ENCODE measurements at places on chromosomes 2 and 18.
A peak's percentile ranks its signal among the peaks of the same experiment; 100 is the strongest.

- no peak for DNase-seq
Observed at GRCh38 chr2:105394951-105395611, 3.8 kb downstream of the FHL2 start.

- DNase-seq: no peak
Observed at GRCh38 chr18:76452357-76452756, 42.7 kb downstream of the ZNF516 start.

DNA sequence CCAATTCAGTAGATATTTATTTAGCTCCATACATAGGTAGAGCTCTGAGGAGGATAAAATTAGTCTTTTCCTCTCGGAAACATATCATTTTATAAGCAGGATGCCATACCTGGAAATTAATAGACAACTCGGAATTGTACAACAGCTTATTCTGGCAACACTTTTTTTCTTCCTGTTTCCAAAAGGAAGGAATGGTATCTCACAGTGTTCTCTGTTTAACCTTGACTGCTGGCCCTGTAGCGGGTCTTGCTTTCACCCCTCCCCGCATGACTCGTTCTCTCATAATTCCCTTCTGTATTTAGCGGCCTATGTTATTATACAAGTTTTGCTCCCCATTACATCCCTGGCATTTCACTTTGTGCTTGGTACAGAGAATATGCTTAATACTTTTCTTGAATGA is 2.5 kb upstream of the KYNU start:
- DNase-seq: no peak

GRCh38 chr2:47782381-47782670 is 619 bp upstream of the MSH6 start:
- DNase-seq: no peak

GRCh38 chr2:73980566-73980965 is 4.1 kb upstream of the TET3 start:
- DNase-seq: no peak

DNA sequence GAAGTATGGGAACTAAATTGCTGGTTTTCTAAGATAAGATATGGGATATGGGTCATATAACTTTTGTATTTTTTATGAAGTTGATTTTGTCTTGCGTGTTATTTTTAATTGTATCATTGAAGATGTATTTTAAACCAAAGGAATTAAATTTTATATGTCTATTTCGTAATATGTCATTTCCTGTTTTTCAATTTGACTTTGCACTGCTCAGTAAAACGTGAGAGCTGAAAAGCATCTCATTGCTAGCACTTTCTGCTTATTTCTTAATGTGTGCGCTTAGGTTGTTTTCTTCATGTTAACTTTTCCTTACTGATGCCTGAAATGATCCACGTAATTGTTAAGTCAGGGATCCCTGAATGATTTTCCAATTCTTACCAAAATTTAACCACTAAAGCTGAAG is 41.2 kb upstream of the KLF11 start:
- no peak for DNase-seq

DNA sequence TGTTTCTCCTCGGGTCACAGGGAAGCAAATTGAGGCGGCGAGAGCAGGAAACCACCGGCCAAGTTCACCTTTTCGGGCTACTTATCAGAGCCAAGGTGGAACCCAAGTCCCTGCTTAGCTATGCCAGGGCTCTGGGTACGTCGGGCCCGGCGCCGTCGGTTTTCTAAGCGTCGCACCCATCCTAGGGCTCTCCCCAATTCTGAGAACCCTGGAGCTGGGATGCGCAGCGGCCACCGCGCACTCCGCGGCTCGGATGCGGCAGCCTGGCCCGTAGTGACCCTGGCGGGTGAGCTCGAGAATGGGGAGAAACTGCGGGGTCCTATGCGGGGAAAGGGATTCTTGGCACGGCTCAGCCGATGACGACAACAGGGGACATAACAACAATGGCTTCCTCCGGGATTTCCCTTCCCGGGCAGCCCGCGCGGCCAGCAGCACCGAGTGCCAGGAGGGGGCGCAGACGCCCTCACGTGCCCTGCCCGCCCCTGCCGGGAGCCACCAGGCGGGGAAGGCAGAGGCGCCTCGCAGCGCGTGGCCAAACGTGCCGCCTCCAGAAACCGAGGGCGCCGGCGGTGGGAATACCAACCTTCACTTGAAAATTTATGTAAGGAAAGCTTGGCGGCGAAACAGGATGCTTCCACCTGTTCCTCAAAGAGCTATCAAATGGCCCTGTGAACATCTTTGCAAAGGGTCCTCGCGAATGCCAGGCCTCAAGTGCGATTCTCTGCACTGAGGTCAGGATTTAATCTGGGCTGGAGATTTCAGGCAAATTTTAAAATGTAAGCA is 2.1 kb upstream of the SLC30A3 start:
- DNase-seq: peak; percentile 16

GRCh38 chr2:204145263-204145751 is 208.7 kb downstream of the ICOS start:
- peak; percentile 58 for DNase-seq

DNA sequence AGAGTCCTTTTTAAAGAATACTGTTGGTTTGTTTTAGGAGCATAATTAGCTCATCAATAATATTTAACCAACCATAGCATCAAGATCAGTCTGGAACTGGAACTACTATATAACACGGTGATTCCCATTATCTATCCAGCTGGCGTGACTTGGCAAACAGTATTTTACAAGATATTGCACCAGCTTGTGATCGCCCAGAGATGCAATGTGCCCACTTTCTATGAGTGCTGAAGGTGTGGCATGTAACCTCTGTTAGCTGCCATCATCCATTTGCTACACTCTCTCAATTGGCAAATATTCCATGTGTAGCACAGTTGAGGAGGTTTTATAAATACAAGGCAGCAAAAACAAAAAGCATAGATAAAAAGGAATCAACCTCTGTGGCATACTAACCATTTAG is 64.9 kb downstream of the FIGN start:
- no peak for DNase-seq

- no peak for DNase-seq
Observed at GRCh38 chr2:103459283-103459682, 697.5 kb downstream of the TMEM182 start.

GRCh38 chr2:19176977-19177376 is 181.4 kb downstream of the OSR1 start:
- DNase-seq: no peak

GRCh38 chr2:223090540-223091235 is 38.7 kb downstream of the KCNE4 start:
- DNase-seq: no peak

- no peak for DNase-seq
Observed at GRCh38 chr2:128362889-128363228, 44.2 kb upstream of the HS6ST1 start.

DNA sequence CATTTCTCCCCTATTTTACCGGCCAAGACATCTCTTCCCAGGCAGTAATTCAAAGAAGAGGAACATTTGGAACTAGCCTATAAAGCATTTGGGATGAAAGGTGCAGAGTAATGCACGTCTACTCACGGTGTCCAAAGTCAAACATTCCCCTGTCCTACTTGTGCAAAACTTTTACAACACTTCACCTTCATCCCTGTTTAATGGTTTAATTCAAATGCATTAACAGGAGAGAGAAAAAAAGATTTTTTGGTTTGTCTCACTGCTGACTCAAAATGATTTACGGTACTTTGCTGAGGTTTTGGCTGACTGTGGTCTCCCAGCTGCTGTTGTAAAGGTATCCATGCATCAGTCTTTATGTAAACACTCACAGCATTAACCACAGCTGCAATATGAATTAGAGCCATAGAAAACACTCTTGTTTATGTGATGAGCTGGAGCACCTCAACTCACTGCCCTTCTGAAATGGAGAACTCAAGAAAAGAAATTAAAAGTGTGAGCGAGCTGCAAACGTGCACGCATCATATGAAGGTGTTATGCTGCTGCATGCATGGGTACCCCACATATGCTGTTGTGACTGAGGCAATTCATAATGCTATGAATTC is 220.5 kb downstream of the PIEZO2 start:
- DNase-seq: no peak

GRCh38 chr2:146701183-146701582 is 1143.6 kb upstream of the ACVR2A start:
- no peak for DNase-seq

DNA sequence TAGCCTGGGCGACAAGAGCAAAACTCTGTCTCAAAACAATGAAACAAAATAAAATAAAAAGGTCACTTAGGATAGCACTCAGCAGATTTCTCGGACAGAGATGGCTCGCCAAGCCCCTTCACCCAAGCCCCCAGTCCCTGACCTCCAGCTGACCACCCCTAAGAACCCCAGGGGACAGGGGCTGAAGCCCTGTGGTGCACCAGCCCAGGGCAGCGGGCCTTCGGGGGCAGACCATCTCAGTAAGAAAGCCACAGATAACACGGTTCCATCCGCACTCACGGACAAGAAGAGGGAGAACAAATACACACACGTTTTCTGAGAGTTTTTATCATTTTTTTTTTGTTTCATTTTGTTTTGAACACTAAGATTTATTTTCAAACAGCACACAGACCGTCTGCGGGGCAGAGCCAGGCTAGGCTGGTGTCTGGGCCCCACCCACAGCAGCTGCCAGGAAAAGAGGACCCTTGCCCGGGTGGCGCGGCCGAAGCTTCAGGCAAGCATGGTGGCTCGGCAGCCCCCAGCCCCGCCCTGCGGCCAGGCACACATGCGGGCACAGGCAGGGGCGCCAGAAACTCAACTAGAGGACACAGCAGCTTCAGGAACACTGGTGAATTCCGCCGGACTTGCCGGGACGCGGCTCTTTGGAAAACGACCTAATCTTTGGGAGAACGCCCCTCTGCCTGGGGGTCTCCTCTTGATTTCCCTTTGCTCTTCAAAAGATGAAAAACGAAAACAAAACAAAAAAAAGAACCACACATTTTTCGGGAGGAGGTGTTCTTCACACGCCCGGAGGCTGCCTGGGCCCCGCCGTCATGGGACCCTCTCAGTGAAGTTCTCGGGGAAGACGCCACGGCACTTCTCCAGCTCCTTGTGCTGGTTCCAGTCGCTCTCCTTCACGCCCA is 59.0 kb downstream of the BIN1 start:
- no peak for DNase-seq

DNA sequence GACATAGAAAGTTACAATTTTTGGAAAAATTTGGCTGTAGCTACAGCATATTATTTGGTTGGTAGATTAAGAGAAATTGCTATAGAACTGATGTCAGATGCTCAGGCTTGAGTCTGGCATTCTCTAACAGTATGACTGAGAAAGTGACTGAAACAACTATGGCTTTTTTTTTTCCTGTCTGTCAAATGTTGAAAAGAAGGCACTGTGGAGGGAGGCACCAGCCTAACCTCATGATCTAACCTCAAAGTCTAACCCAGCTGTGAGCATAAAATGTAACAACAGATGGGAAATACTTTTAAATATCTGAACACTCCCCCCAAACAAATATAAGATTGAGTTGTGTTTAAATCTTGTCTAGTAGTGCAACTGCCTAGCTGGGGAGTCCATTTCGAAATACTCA is 629.1 kb downstream of the LRP1B start:
- no peak for DNase-seq

DNA sequence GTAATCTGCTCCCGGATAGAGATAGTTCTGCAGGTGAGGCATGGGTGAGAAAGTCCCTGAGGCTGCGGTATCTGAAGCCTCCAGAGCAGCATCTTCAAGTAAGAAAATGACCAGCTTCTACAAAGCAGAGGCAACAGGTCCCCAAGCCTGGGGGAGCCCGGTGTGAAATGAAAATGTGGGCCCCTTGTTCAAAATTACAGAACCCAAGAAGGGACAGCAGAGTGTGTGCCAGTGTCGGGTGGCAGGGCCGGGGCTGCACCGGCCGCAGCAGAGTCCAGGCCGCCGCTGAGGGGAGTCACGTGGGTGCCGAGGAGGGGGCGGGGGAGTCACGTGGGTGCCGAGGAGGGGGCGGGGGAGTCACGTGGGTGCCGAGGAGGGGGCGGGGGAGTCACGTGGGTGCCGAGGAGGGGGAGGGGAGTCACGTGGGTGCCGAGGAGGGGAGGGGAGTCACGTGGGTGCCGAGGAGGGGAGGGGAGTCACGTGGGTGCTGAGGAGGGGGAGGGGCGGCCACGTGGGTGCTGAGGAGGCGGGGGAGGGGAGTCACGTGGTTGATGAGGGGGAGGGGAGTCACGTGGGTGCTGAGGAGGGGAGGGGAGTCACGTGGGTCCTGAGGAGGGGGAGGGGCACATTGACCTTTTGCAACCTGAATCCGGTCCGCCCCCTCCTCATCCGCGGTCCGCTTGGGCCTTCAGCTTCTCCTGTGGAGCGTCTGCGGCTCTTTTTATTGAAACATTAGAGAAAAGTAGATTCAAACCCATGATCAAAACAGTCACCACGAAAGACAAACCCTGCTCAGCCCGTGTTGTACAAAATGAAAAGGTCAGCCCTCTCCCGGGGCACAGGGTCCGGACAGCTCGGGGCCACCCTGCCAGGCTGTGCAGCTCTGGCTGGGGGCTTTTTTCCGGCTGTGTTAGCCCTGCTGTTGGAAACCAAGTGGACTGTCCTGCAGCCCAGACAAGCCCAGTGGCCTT is 10.4 kb downstream of the COLEC11 start:
- DNase-seq: no peak

DNA sequence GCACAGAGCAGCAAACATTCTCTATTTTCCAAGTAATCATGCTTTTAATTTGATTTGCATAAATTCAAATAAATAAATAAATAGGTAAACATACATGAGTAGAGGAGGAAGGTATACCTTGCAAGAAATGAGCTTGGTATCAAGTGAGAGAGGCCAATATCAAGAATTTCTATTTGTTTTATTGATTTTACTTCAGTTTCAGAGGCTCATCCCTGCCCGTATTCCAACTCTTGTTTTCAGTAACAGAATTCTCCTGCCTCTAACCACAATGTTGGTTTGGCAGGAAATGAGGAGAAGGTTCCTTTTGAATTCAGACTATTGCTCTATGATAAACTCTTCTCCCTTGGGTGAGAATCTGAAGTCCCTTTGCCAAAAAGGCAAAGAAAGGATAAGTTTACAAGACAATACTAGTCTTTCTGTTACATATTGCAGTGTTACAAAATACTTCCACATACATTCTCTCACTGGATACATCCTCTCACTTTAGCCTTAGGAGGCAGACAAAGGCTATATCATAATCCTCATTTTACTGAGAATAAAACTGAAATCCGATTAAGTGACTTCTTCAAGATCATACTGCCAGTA is 68.3 kb upstream of the ZNF397 start:
- no peak for DNase-seq

- no peak for DNase-seq
Observed at GRCh38 chr2:4130651-4131050, 427.3 kb downstream of the DCDC2C start.

- peak; percentile 97 for DNase-seq
Observed at GRCh38 chr2:70248181-70248847, at the start of gene TIA1. Gene TIA1, minus strand, starts transcription at chr2:70248628. Its CDS starts 198 bp downstream, at chr2:70248430.

DNA sequence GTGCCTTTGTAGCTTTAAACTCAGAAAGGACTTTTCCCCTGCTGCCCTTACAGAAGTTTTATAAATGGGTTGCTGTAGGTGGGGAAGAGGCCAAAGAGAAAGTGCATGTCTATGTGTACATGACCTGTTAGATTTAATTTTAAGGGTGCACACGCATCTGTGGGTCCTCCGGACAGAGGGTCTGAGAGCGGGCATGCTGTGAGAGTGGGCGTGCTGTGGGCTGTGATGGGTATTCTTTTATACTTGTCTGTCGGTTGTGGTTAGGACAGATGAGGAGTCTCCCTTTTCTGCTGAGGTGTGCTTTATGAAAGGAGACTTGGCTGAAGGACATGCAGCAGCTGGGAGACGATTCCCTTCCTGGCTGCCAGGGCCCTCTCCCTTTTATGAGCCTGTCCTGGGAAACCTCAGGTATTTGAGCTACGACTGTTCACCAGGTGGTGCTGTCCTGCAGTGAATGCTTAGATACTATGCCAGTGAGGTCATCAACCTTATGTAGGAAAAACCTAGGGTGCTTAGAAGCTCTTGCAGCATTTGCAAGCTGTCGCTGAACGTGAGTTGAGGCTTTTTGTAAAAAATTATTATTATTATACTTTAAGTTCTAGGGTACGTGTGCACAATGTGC is 67.5 kb downstream of the TANC1 start:
- DNase-seq: no peak

GRCh38 chr18:11040823-11041656 is 108.3 kb downstream of the PIEZO2 start:
- no peak for DNase-seq
